Activated CD4-positive, alpha-beta T cell treated with anti-CD3 and anti-CD28 coated beads for 36 hours (primary cell): ENCODE measurements at places on chromosomes 16 and 17.

DNA sequence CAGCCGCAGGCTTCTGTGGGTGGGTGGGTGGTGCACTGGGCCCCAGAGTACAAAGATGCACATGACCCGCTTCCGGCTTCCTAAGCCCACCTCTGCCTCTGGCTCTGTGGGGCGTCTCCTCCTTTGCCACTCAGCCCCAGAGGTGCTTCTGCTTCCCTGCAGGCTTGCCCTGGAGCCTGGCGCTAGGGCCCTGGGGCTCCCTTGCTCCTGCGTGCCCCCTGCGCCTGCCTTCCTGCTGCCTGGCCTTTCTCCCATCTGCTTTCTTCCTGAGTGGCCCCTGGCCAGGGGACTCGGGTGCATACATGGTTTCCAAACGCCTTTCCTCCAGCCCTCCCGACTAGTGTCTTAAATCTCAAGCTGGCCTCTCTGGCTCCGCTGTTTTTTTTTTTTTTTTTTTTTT lies 3.4 kb downstream of the WWOX start:
- no peak for DNase-seq

DNA sequence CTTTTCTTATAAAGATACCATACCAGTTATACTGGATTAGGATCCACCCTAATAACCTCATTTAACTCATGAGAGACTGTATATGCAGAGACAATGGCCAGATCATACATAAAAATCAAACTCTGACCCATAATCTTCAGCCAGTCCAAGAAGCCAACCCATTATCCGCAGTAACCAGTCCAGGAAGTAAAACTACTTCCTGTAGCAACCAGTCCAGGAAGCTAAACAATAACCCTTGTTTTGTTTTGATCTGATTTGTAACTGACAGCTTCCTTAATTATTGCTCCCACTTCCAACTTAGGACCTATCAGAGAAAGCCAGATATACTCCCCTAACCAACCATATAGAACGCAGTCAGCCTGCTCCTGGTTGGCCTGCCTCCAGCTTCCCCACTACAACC lies 19.2 kb upstream of the SSTR2 start:
- no peak for DNase-seq

- no peak for DNase-seq
Measured at GRCh38 chr16:16163571-16163970, 59.7 kb downstream of the ABCC6 start.

- no peak for DNase-seq
Measured at GRCh38 chr16:23408242-23408822, 44.7 kb downstream of the COG7 start.

GRCh38 chr16:6803176-6803575 lies 529.5 kb upstream of the RBFOX1 start:
- no peak for DNase-seq
